Activated CD4-positive, alpha-beta T cell treated with anti-CD3 and anti-CD28 coated beads for 36 hours (primary cell): ENCODE measurements at places on chromosomes 3 and 15.

DNA sequence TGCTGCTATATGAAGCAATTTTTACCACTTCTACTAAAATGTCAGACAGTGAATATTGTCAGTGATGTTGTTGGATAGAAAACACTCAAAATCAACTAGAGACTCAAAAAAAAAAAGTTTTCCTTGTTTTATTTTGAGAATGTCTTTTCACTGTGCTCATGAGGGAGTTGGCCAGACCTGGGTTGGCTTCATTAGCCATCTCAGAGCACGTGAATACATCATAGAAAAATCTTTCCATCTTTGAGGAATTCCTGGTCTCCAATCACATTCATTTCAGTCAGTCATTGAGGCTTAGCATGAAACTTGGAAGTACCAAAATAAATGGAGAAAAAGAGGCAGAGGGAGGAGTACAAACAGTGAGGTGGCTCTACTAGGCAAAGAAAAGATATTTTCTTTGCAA, 57.6 kb upstream of the CMSS1 start:
- no peak for DNase-seq

- no peak for DNase-seq
Measured at GRCh38 chr3:52036222-52036694, 20.1 kb downstream of the DUSP7 start.

GRCh38 chr15:101209285-101209845, 42.5 kb downstream of the CHSY1 start:
- DNase-seq = no peak

DNA sequence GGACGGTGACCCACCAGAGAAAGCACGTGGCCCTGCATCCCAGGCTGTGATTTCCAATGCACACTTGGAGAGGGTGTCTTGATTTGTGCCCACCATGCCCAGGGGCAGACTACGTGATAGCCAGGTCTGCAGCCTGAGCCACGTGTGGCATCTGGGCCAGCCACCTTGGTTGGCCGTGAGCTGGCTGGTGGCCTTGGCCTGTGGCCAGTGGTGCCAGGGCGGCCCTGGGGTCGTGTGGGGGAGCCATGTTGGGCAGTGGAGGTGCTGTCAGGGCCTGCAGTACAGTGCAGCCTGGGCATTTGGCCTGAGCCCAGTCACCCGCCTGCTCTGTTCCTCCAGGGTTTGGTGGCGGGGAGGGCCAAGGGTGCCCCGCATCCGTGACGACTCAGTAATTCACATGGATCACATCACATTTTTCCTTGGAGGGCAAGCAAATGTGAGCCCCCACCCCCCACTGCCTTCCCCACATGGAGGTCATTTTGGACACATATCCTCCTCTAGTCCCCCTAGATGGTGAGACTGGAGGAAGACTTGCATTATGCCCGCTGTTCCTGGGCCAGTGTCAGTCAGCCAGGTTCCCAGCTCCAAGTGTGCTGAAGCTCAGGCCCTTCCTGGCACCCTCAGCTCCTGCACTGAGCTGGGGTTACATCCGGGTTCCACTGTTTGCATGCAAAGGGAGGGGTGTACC, 201.4 kb downstream of the UBE3A start:
- DNase-seq = no peak

- no peak for DNase-seq
Measured at GRCh38 chr3:130853581-130853980, 40.3 kb upstream of the ATP2C1 start.

- DNase-seq = no peak
Measured at GRCh38 chr3:97772926-97773325, 8.4 kb downstream of the ARL6 start.

GRCh38 chr3:194249323-194250097, 101.6 kb downstream of the CPN2 start:
- no peak for DNase-seq

- no peak for DNase-seq
Measured at GRCh38 chr15:93158097-93158900, 69.3 kb upstream of the RGMA start.

GRCh38 chr15:69997813-69998212, 99.9 kb downstream of the TLE3 start:
- no peak for DNase-seq

DNA sequence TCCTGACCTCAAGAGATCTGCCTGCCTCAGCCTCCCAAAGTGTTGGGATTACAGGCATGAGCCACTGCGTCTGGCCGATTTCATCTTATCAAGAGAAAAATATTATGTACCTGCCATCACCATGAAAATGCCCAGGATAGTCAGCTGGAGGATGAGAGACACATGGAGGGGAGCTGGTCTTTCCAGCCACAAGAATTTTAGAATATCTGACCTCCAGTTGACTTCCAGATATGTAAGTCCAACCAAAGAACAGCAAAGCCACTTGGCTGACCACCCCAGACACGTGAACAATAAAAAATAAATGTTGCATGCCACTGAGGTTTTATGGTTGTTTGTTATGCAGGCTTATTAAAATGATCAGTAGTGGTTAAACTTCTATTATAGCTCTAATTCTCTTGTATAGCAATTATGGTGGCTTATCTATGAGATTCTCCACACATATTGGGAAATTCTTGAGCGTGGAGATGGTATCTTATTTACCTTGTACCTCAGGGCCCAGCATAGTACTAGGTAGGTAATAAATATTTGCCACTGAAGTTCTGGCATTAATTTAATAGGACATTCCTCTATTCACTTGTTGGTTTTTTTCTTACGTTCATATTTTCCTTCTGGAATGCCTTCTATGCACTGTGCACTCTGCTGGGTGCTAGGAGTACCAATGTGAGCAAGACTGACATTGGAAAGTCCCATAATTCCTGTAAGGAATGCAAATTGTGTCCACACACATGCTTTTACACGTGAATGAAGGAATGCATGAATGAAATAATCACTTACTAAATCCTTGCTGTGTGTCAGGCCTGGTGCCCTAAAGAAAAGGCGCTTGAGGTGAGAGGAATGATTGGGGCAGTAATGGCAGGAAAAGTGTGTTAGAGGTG, 77.6 kb downstream of the EDEM1 start:
- DNase-seq = no peak

- DNase-seq = peak; percentile 75
Measured at GRCh38 chr3:183265834-183266417, 12.9 kb downstream of the B3GNT5 start.

DNA sequence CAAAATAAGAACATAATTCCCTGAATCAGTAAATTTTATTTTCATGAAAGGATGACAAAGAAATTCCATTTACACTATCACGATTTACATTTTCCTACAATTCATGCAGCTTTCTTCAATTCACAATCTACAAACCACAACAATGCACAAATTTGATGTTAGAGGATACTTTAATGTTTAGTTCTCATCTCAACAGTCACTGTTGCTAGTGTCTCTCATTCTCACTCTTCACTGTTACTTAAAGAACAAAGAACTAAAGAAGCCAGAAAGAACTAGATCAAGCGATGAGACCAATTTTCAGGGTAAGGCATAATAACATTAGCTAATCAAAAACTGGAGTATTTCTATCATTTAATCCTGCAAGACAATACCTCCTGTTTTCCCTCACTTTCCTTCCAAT, 73.5 kb downstream of the TBL1XR1 start:
- DNase-seq = no peak

DNA sequence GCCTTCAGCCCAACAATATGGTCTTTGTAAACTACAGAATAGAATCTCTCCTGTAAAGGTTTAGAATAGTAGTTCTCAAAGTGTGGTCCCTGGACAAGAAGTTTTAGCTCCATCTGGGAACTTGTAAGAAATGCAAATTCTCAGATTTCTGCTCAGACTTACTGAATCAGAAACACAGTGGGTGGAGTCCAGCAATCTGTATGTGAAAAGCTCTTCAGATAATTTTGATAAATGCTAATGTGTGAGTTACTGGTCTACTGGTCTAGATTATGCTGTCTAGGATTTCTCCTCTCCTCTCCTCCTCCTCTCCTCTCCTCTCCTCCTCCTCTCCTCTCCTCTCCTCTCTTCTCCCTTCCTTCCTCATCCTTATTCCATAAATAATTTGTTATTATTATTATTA, 57.5 kb downstream of the RBMS3 start:
- DNase-seq = no peak

DNA sequence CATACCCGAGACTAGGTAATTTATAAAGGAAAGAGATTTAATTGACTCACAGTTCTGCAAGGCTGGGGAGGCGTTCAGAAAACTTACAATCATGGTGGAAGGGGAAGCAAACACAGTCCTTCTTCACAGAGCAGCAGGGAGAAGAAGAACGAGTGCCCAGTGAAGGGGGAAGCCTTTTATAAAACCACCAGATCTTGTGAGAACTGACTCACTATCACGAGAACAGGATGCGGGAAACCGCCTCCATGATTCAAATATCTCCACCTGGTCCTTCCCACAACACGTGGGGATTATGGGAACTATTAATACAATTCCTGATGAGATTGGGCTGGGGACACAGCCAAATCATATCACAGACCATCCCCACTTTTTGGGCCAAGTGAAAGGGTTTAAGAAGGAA, 58.8 kb upstream of the CTXND1 start:
- no peak for DNase-seq

- DNase-seq = no peak
Measured at GRCh38 chr3:158160958-158161357, 51.1 kb downstream of the RSRC1 start.

GRCh38 chr3:137938876-137939275, 71.1 kb upstream of the CLDN18 start:
- DNase-seq = no peak

GRCh38 chr3:36652104-36652503, 112.2 kb downstream of the DCLK3 start:
- DNase-seq = no peak

DNA sequence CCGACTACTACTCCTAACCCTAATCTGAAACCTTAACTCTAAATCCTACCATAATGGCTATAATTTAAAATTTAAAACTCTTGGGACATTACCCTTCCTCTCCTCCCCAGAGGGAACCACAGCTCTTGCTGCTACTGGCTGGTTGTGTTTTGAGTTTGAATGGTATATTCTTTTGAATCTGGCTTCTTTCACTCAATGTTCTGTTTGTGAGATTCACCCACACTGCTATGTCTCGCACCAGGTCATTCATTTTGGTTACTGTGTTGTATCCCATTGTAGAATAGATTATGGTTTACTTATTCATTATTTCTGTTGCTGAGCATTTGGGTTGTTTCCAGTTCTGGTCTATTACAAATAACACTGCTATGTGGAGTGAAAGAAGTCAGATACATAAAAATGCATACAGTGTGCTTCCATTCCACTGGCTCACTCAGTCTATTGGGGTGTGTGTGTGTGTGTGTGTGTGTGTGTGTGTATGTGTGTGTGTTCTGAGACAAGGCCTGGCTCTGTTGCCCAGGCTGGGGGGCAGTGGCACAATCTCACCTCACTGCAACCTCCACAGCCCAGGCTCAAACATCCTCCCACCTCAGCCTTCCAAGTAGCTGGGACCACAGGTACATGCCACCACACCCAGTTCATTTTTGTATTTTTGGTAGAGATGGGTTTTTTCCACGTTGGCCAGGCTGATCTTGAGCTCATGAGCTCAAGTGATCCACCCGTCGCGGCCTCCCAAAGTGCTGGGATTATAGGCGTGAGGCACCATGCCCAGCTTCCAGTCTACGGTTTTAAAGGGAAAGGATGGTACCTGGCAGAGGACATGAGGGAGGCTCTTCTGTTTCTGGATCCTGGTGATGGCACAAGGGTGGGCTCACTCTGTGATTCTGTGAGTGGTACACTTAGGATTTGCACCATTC, 19.2 kb upstream of the SYNM start:
- DNase-seq = no peak

DNA sequence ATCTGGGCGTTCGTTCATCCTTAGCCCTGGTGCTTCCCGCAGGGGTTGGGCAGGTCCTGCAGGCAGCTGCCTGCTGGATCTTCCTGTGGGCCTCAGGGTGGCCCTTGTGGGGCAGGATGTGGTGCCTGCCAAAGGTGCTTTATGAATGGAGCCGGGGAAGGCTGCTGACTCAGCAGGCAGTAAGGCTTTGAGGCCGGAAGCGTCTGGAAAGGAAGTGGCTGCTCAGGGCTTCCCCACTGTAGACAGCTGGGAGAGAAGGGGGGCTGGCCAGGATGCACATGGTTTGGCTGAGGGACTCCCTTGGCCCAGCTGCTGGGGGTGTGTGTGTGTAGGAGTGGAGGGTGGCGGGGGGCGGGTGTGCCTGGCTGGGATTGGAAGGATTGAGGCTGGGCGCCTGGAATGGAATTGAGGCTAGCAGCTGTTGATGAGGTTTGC, 12.9 kb downstream of the CD276 start:
- peak; percentile 90 for DNase-seq
